ENCODE measurements at places on chromosomes 11 and 22. TPM values are rescaled to one million over a fixed set of nuclear protein-coding genes. Genes with fewer than 3 reads are reported as not detected.

Gene RBMXL2
- not detected for total RNA-seq

GRCh38 chr11:125071435-125071834, 8.3 kb downstream of the SLC37A2 start:
- H3K27me3 ChIP-seq, result peaks cover 4% of the 10 kb centered on the region
- no peak overlapping the region for H3K4me3 ChIP-seq
- no peaks in the 10 kb centered on the region for H3K36me3 ChIP-seq
- DNase-seq, result no peak
- H3K27ac ChIP-seq, result no peak overlapping the region

DNA sequence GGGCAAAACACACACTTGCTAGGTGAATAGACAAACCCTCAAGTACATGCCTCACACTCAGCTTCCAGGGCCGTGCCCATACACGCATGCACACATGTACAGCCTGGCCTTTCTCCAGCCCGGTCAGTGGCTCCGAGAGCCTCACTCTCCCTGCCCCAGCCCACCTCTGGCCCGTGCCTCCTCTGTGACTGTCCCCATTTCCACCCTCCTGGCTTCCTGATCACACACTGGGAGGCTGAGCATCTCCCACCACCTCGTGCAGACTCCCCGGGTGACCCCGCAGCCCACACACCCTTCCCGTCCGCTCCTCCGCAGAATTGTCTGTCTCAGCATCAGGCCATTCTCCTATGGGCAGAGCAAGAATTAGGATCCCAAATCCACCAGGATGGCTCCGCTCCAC, 634.1 kb downstream of the TBC1D22A start:
- no peaks in the 10 kb centered on the region for H3K4me1 ChIP-seq
- H3K36me3 ChIP-seq, result no peaks in the 10 kb centered on the region
- H3K27ac ChIP-seq, result no peak overlapping the region
- no peak overlapping the region for H3K4me3 ChIP-seq

Gene MYOD1
- total RNA-seq, result not detected

Gene CAPRIN1
- total RNA-seq, result 284 TPM

Gene KRTAP5-9
- not detected for total RNA-seq

Data from HepG2 (cell line).